ENCODE measurements at places on chromosomes 12 and 14.

- no peak for DNase-seq
These were observed 25.6 kb downstream of the STX2 start for GRCh38 chr12:130813436-130813835.

DNA sequence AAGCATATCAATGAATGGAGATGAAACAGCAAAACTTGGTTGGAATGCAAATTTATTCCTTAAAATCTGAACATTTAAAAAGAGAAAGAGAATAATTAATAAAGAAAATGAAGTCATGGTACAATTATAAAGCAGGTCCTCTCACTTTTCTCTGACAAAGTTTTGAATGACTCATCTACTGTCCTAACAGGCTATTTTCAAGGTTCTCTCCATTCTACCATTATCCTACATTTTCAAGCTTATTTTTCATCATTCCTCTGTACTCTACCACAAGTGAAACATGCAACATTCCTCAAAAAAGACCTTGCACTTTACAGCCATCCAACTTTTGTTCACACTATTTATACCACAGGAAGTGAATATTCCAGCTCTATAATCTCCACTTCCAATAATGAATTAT lies 36.9 kb upstream of the AP4S1 start:
- no peak for DNase-seq

DNA sequence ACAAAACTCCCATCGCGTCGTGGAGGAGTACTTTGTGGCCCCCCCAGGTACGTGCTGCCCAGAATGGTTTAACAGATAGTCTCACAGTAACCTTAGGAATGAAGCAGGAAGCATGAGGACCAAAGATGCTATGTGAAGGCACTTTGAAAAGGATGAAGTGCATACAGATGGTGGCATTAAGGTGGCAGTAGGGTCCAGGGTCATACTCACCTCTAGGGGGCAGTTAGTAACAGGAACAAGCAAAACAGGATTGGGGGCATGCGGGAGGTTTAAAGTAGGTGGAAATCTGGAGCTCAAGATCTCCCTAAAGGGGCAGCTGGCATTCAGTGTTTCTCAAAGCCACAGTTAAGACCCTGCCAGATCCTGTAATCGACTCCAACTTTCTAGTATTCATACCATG lies 10.9 kb downstream of the GATC start:
- no peak for DNase-seq

GRCh38 chr12:90335566-90335965 lies 619.4 kb downstream of the CCER1 start:
- DNase-seq, result peak; percentile 28
